ENCODE measurements at places on chromosomes 4 and X.

DNA sequence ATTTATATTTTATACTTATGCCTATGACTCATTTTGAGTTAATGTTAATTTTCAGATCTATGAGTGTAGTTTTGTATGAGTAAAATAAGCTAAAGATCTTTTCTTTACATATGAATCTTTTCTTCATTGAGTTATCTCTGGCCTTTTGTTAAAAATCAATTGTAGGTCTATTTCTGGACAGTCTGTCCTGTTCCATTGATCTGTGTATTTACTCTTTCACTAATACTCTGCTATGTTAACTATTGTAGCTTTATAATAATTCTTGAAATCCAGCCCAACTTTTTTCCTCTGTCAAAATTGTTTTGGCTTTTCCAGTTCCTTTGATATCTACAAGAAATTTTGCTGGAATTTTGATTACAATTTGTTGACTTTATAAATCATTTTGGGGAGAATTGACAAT lies 177.0 kb downstream of the RBM46 start:
- no peak for DNase-seq

- DNase-seq, result no peak
These were observed 21.6 kb downstream of the CD38 start for GRCh38 chr4:15799701-15800100.

GRCh38 chr4:612749-613125 lies 12.6 kb upstream of the PDE6B start:
- DNase-seq, result no peak

- DNase-seq, result no peak
These were observed 102.6 kb downstream of the ARHGAP10 start for GRCh38 chr4:147834480-147834879.

GRCh38 chrX:126124721-126125120 lies 41.4 kb downstream of the DCAF12L2 start:
- no peak for DNase-seq
